Activated CD4-positive, alpha-beta T cell treated with anti-CD3 and anti-CD28 coated beads, Interleukin-2, Interleukin-6, amounts not matched to agents 100 ng/mL and 50 ng/mL, durations not matched to agents 16 hours and 8 hours (primary cell): ENCODE measurements at places on chromosomes 2 and 18.

GRCh38 chr2:153873052-153874048 is 1.6 kb downstream of the GALNT13 start:
- no peak for DNase-seq

DNA sequence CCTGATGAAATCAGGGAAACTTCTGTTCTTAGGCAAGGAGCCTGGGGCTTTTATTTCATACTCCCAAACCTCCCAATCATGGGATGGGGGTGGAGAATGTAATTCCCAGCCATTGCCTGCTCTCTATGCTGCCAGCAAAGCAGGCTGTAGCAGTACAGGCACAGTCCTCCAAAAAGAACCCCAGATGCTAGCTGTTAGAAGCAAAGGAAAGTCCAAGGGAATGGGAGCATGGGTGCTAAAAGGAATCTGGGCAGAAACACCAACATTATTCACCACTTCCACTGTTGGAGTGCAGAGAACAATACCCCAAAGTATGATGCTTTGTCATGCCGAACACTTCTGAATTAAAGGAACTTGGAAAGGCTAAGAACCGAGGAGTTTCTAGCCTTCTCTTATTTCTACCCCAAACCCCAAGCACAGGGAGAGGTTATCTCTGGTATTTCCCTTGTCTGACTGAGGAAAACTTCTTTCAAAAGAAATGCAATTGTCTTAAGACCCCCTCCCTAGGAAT is 24.7 kb downstream of the MDH1 start:
- no peak for DNase-seq

DNA sequence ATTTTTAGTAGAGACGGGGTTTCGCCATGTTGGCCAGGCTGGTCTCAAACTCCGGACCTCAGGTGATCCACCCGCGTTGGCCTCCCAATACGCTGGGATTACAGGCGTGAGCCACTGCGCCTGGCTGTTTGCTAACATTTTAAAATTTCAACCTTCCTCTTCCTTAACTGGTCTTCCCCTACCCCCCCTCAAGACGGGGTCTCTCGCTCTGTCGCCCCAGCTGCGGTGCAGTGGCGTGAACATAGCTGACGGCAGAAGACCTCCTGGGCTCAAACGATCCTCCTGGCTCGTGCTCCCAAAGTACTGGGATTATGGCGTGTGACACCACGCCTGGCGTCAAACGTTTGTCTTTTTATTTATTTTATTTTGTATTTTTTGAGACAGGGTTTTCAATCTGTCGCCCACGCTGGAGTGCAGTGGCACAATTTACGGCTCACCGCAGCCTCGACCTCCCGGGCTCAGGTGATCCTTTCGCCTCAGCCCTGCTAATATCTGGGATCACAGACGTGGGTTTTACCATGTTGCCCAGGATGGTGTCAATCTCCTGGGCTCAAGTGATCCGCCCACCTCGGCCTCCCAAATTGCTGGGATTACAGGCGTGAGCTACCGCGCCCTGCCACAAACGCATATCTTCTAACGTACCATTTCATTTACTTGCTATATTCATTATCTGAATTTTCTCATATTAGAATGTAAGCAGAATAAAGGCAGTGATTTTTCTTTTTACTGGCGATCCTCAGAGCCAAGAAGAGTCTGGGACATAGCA is 984 bp upstream of the MSH2 start:
- DNase-seq = no peak

DNA sequence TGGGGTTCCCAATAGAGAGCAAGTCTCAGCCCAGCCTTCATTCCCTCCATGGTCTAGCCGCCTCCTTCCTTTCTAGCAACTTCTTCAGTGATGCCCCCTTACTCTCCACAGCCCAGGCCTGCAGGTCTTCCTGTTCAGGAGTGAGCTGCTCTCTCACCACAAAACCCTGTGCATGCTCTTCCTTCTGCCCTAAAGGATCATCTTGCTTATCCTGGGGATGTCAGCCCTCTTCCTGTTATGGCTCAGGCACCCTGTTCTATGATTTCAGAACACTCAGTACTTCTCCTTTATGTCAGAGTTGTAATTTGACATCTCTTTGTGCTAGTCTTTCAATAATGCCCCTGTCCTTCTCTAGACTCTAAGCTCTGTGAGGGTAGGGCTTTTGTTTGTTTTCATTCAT is 19.4 kb downstream of the TMEM178A start:
- no peak for DNase-seq

DNA sequence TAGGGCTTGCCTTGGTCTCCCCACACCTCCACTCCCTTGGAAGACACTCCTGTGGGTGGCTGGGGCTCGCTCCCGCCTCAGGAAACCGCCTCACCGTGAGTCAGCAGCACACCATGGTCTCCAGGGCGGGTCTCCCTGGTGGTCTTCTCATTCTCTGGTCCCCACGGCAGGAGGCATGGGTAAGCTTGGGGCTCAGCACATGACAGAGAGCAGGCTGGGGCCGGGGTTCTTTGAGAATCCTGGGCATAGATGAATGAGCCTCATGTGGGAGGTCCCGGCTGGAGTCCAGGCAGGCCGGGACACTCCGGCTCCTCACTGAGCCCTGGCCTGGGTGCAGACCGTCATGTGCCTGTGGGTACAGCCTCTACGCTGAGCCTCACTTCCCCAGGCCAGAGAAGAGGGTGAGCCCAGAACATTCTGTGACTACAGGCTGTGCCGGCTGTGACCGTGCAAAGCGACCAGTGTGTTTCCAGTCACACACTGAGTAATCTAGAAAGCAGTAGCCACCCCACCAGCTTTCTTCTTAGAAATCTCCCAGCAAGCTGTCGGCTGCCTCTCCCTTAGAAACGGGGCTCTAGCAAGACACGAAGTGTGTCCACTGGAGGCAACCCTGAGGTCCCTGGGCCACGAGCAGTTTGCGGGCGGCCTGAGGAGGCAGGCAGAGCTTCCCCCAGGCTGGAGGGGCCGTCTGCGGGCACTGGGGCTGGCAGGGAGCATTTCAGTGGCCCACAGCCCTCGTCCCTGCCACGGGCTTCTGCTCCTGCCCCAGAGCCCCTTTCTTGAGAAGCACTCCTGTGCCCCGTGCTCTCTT is 93.1 kb downstream of the RHOB start:
- no peak for DNase-seq

DNA sequence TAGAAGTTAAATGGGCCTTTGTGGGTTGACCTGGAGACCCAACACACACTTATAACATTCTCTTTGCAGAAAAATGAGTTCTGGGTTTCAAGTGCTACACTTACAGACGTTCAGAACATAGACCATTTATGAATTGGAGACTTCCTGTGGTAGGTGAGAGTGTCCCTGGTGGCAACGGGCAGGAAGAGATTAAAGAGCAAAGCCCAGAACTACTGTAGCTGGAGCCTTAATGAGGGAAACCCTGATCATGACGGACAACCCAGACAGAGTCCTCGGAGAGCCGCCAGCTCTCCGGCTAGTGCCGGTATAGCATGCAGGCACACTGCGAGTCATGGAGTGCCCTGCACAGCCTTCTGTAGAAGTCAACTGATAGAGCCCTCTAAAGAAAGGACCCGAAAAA is 44.5 kb upstream of the RMDN2 start:
- no peak for DNase-seq

DNA sequence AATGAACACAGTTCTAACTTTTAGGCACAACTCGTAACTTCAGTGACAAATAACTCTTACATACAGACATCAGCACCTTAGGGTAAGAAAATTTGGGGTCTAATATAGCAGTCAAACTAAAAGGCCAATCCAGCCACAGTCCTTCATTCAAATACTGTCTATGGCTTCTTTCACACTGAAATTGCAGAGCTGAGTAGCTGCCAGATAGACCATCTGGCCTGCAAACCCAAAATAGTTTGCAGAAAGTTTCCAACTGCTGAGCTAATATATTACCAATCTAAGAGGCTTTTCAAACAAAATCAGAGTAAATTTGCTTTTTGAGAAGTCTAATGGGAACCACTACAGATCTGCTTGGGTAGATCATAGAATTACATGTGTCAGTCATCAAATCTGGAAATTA is 183.4 kb downstream of the GALR1 start:
- no peak for DNase-seq

- no peak for DNase-seq
Measured at GRCh38 chr2:74789271-74789670, 44.7 kb upstream of the HK2 start.
